ENCODE measurements at places on chromosomes 6 and 20.

- no peak for DNase-seq
These were observed 37.2 kb downstream of the REV3L start for GRCh38 chr6:111445861-111446267.

DNA sequence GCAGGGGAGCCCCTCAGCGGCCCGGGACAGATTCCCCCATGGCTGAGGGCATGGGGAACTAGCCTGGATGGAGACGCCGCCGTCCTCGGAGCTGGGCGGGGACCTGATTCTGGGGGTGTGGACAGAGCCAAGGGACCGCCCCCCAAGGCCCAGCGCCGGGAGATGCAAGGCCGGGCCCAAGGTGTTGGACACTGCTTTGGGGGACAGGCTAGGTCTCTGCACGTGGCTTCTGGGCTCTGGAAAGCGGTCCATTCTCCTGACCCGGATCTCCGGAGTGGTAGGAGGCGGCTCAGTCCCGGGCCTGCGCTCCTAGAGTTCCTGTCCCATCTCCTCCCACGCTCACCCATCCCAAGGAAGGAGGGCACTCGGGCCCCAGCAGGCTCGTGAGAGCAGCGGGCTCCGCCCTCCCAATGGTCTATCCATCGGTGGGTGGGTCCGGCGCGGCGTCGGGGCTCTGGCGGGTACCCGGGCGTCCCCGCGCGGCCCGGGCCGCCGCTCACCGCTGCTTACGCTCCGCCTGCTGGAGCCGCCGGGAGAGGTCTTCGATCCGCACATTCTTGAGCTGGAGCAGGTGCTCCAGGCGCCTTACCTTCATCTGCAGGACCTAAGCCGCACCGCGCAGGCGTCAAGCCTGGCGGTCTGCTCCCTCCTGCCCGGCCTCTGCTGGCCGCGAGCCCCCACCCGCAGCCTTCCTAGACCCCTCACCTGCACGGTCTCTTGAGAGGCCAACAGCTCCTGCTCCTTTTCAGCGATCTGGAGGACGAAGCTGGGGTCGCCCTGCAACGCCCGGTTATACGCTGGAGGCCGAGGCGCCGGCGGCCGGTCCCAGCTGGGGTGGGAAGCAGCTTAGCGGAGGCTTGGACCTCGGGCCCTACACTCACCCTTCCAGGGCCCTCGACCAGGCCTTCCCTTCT, 3.3 kb downstream of the SPEF1 start:
- DNase-seq = peak; percentile 64

DNA sequence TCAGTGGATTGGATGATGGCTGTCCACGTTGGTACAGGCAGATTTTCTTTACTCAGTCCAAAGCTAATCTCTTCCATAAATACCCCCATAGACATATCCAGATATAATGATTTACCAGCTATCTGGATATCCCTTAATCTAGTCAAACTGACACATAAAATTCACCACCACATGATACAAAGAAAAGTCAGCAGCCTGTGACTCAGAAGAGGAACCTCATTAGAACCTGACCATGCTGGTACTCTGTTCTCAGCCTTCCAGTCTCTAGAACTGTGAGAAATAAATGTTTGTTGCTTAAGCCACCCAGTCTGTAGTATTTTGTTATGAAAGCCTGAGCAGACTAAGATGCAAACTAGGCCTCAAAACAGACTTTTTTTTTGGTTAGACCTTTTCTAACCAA, 431.3 kb upstream of the RNF217 start:
- no peak for DNase-seq

DNA sequence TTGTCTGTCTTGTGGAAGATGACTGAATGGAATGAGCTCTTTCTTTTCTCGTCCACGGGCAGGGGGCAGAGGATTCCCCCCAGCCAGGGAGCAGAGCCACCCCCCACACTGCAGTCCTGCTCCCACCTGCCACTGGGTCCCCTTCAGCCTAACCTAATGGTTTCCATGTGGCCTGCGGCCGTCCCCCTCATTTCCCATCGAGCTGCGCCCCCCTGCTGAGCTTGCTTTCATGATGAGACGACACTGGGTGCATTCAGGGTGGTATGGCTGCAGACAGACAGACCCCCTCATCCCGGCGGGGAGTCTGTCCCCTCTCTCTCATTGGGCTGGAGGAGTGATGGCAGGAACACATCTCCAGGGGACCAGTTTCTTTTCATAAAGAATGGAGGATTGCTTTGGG, 140.8 kb downstream of the DTNBP1 start:
- no peak for DNase-seq

DNA sequence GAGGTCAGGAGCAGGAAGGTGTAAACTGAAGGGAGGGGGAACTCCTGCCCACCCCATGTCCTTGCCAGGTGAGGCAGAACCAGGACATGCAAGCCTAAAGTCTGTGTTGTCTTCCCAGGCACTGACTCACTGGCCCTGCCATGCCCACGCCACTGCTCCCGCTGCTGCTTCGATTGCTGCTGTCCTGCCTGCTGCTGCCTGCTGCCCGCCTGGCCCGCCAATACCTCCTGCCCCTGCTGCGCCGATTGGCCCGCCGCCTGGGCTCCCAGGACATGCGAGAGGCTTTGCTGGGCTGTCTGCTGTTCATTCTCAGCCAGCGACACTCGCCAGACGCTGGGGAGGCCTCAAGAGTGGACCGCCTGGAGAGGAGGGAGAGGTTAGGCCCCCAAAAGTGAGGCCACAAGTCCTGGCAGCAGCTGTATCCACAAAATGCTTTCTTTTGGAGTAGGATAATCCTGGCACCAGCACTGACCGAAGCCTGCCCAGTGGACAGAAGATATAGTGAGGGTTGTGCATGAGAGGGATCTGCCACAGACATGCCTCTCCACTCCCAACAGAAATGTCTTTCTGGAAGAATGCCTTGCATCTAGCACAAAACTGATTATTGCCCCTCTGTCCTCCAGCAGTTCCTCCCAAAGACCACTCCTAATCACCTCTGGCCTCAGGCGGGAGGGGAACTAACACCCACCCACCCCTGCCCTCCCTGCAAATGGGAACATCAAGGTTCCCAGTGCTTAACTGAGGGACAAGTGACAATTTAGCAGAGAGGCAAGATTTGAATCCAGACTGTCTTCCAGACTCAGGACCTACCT, 812 bp downstream of the MYMX start:
- no peak for DNase-seq

DNA sequence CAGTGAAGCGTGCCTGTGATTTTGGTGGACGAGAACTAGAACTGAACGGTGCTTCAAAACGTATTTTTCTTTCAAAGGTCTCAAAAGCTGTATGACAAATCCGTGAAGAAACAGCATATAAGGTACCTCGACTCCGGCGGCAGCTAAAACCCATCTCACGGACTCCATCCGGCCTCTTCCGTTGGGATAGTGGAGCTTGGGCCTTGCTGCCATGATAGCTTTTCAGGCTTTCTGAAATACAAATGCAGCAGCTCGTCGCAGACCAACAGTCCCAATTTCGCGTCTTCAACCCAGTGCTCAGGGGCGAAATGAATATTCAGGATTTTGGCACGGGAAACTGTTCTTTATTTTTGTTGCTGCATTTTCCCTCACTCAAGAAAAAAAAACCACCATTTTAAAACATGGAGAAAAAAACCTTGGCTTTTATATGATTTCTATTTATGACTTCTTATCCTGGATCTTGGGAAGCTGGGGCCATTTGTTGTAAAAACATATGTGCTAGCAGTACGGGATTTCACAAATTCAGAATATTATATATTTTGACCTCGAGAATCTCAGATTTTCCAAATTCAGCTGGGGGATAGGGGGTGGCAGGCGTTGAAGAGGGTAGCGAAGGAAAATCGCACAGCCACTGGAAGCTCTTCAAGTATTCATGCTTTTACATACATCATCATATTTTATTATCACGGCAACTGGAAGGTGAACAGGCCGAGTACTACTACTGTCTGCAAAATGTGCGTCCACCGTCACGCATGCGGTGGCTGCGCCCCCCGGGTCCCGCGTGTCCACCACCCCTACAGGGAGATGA, 849 bp downstream of the GSTA4 start:
- peak; percentile 39 for DNase-seq

Data from NCI-H2227 treated with DMSO at 0.1 percent for 48 hours (cell line).